ENCODE measurements at places on chromosomes 7 and 10. TPM values are rescaled to one million over a fixed set of nuclear protein-coding genes. Genes with fewer than 3 reads are reported as not detected.

The PON1 gene
- not detected for total RNA-seq

DNA sequence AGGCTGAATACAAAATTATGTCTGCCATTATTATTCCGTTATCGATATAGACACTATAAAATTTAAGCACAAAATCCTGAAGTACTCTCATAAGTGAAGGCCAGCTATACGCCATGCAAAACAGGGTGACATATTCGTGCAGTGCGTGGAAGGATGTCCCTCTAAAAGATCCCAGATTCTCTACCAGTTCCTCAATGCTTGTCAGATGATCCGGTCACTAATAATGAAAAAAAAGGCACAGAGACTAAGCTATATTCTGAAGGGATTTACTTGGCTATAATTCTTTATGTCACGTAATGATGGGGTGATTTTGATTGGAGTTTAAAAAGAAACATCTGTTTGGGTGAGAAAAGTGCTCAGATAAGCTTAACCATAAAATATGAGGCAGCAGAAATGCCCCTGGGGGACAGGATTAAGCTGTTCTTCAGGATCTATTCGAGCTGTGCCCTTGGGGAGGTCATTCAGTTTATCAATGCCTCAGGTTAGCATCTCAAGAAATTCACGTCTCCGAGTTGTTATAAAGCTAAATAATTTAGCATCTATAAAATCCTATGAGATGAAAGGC is 229.7 kb upstream of the PITRM1 start:
- DNase-seq = no peak

DNA sequence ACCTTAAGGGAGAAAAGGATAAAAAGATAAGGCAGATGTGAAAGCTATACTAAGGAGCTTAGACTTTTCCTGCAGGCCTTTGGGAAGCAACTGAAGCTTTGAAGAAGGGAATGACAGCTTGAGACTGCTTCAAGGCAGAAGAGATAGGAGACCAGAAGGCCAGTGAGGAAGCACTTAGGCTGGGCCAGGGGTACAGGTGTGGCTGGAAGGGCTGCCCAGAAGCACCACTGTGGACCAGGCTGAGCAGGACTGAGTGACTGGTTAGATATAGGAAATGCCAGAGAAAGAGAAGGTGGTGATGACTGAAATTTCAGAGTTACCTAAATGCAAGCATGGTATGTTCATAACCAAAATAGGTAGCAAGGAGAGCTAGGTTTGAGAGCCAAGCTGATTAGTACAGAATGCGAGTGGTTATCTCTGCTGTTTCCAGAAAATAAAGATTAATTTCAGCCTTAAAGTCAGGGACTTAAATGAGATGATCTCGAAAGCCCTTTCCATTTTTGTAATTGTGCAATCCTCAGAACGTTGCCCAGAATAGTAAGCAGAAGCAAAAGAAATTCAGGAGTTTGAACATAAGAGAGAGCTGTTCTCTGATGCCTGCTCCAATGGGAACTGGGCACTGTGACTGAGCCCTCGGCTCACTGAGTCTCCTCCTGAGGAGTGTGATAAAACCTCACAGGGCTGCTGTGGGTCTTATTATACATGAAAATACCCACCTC is 54.9 kb downstream of the MET start:
- no peak for DNase-seq

DNA sequence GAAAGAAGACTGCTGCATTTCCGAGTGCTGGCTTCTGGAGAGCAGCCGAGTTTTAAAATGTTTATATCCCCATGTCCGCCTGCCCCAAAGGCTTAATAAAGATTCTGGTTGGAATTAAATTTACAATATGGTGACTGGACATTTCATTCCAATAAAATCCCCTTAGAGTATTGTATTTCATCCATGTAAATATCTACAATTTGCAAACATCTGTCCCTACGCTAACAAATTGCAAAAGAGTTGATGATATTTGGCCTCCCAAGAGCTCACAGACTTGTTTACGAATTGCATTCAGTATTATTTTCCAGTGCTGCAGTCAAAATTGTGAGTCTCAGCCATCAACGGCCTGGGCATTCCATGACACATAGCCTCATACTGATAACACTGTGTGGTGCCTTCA is 50.1 kb downstream of the PLEKHS1 start:
- no peak for DNase-seq

GRCh38 chr10:27390681-27391080 is 113.4 kb upstream of the RAB18 start:
- DNase-seq = no peak

DNA sequence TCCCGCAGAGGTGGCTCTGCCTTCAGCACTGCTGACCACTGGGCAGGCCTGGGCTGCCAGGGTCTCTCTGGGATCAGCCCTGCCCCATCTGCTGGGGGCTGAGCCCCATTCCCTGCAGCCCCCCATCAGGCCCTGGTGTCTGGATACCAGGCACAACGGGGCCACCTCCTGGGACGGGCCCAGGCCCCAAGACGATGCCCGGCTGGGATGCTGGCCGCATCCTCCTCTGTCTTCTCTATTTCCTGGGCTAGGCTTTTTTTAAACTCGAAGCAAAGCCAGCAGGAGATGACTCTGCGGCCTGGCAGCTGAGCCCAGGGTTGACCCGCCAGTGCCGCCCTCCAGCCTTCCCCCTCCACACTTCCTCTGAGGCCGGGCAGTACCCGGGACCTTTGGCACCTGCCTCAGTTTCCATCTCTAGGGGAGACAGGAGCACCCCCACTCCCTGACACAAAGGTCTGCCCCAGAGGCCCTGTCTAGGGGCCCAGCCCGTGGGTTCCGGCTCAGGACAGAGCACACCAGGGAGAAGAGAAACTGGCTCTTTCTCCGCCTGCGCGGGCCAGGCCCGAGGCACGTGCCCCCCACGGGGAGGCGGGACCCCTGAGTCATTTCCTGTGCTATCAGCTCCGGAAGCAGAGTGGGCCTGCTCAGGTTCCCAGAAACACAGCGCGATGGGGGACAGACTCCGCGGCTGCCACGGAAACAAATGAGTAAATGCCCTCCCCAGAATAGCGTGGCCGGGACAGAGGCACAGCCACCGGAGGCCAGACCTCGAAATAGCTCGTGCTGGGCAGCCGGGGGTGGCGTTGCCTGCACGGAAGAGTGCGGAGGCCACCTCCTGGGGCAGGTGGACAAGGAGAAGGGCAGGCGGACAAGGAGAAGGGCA is 84.6 kb upstream of the PDGFA start:
- peak; percentile 96 for DNase-seq

DNA sequence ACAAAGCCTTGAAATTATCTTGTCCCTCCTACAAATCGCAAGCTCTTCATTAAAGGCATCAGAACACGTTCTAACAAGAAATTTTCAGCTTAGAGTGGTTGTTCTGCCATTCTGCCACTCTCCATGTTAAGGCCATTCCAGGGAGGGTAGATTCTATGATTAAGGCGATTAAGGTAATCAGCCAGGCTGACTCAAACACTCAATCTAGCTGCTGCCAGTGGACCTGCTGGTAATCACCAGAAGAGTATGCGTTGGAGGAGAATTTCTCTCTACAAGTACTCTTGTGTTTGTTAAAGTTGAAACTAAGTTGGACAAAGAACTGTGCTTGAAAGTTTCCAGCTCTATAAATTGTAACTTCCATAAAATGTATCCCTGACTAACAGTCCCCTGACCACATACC is 149.2 kb upstream of the COL1A2 start:
- DNase-seq = no peak

DNA sequence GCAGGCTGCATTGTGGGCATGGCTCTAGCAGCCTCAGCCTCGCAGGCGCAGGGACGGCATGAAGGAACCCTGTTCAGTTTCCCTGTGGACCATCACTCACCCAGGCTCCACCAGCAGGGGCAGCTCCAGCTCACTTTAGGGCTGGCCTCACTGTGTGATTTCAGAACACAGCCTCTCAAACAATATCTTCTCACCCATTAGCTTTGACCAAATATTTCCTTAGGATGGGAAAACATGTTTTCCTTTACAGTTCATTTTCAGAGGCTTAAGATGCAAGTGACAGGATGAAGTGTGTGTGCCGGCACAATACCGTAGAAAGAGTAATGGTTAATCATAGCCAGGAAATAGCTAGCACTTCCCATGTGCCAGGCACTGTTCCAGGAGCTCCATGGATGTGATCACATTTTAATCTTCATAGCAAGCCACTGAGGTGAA is 58.2 kb downstream of the LANCL2 start:
- DNase-seq = no peak

GRCh38 chr10:81874875-81875466 is at the start of gene NRG3:
NRG3 (plus strand) TSS chr10:81875194.
- DNase-seq = no peak

- no peak for DNase-seq
Observed at GRCh38 chr10:5033061-5033778, 29.6 kb upstream of the AKR1C2 start.
